ENCODE measurements at places on chromosomes 13 and 19. TPM values are rescaled to one million over a fixed set of nuclear protein-coding genes. Genes with fewer than 3 reads are reported as not detected.

- DNase-seq: no peak
Observed at GRCh38 chr19:39890755-39891551, 43.5 kb downstream of the FCGBP start.

- DNase-seq: no peak
Observed at GRCh38 chr13:43994999-43995859, 115.5 kb downstream of the LACC1 start.

LRRC63 gene
- total RNA-seq: not detected

DNA sequence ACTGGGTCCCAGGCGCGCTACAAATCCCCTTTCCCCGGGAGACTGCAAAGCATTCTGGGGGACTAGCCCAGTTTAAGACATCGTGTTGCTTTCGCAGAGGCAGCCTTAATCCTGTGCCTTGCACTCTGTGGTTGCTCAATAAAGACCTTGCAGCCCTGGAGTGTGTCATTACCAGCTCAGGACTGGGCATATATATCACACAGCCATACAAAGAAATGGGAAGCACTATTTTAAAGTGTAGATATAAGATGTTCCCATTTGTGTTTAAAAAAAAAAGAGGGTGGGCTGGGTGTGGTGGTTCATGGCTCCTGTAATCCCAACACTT lies 11.1 kb downstream of the NAPA start:
- no peak for DNase-seq

- DNase-seq: no peak
Observed at GRCh38 chr19:49415102-49415809, 8.0 kb downstream of the PTH2 start.

ZNF433 gene
- total RNA-seq: 0.50 TPM

DNA sequence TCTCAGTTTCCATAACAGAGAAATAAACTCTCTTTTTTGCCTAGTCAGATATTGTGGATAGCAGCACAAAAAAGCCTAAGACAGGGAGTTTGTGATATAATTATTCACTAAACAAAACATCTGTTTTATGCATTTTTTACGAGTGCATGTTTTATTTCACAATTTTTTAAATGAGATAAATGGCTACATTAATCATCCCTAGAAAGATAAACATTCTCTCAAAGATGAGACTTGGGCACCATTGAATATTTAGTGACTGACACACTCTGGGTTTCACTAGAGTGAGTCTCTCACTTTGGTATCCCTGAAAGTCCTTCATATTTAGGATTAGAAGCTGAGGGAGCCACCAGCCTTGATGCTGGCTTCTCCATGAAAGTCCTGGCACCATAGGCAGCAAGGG lies 74.3 kb upstream of the LRCH1 start:
- no peak for DNase-seq

DNA sequence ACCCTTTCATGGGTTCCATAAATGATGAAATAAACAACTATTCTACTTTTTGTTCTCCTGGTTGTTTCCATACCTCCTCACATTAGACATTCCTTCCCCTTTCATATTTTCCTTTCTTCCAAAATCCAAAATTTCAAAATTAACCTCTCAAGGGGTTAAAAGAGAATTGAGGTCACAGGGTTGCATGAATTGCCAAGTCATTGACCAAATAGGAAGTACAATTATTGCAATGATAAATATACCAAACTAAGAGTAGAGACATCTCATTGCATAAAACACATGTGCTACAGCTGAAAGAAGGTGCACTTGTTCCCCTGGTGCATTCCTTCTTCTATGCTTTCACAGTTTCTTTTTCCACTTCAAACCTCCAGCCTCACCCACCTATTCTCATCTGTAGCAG lies 136.1 kb downstream of the KCTD12 start:
- DNase-seq: no peak

- no peak for DNase-seq
Observed at GRCh38 chr19:16377521-16377920, 52.9 kb downstream of the KLF2 start.

All from SJSA1 (cell line).